ENCODE measurements at places on chromosomes 7 and 10. TPM values are rescaled to one million over a fixed set of nuclear protein-coding genes. Genes with fewer than 3 reads are reported as not detected.

GRCh38 chr10:71643904-71644303, 75.7 kb downstream of the C10orf105 start:
- H3K4me1 ChIP-seq = no peaks in the 10 kb centered on the region
- H3K4me3 ChIP-seq = no peak overlapping the region
- DNase-seq = no peak
- no peaks in the 10 kb centered on the region for H3K27me3 ChIP-seq
- no peak overlapping the region for H3K27ac ChIP-seq
- H3K36me3 ChIP-seq = no peaks in the 10 kb centered on the region

DNA sequence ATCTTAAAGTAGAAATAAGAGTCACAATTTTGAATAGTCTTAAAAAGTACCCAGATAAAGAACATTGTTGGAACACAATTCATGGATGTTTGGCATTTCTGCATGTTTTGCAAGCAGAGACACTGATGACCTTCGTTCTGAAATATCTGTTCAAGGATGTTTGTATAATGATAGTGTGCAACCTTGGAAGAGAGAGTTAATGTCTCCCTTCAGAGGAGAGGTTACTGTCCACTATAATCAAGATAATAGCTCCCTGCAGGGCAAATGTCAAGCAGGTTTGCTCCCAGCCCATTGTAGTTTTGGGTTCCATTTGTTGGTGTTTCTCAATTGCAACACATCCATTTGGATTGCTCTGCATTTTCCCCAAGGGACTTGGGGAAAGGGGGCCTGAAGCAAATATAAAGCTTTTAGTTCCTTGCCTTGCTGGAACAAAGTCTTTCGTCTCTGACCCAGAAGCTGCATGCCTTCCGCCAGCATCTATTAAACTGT, 45.2 kb downstream of the COL1A2 start:
- H3K27ac ChIP-seq = peak overlapping the region; percentile 39
- peaks cover 25% of the 10 kb centered on the region for H3K4me1 ChIP-seq
- no peak for DNase-seq
- no peaks in the 10 kb centered on the region for H3K27me3 ChIP-seq

GRCh38 chr10:16902606-16903005, 85.4 kb upstream of the RSU1 start:
- no peak for DNase-seq
- no peaks in the 10 kb centered on the region for H3K4me1 ChIP-seq
- H3K27ac ChIP-seq = no peak overlapping the region
- no peaks in the 10 kb centered on the region for H3K36me3 ChIP-seq
- no peak overlapping the region for H3K4me3 ChIP-seq

- peak; percentile 98 for DNase-seq
- no peaks in the 10 kb centered on the region for H3K27me3 ChIP-seq
- H3K4me1 ChIP-seq = no peaks in the 10 kb centered on the region
- no peak overlapping the region for H3K27ac ChIP-seq
Observed at GRCh38 chr7:151276666-151277590, 28.4 kb upstream of the SMARCD3 start.

- H3K27me3 ChIP-seq = no peaks in the 10 kb centered on the region
- H3K27ac ChIP-seq = no peak overlapping the region
- H3K36me3 ChIP-seq = no peaks in the 10 kb centered on the region
- no peak overlapping the region for H3K4me3 ChIP-seq
- DNase-seq = no peak
Observed at GRCh38 chr10:11225935-11226334, 208.3 kb downstream of the CELF2 start.

DNA sequence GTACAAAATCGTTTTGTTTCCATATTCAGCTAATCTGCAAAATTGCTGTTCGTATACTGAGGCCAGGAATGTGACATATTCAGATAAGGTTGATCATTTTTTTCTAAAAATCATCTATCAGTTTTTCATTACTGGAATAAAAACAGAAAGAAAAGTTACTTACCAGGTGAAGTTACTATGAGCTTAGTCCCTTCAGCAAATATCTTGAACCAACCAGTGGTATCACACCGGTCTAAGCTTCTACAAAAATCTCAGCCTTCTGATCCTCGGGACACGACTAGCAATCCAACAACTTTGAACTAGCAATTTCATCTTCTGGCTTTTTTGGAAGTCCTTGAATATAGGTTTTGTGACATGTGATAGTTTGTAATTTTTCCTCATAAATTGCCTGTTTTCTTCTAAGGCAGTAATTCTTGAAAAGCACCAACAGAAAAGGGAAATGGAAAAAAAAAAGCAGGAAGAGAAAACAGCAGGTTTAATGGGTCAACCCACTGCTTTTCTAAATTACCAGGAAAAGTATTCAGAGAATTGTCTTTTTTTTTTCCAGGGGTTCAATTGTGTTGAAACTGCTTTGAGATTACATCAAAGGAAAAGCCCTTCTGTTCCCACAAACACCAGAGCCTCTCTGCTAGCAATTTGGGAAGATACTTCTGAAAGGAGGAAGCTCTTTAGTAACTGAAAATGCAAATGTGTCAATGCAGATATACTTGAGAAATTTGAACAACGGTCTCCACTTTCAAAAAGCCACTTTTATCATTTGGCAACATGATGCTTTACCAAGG, 2.9 kb upstream of the TARP start:
- no peak for DNase-seq
- H3K36me3 ChIP-seq = no peaks in the 10 kb centered on the region
- H3K27me3 ChIP-seq = no peaks in the 10 kb centered on the region
- no peak overlapping the region for H3K27ac ChIP-seq

DNA sequence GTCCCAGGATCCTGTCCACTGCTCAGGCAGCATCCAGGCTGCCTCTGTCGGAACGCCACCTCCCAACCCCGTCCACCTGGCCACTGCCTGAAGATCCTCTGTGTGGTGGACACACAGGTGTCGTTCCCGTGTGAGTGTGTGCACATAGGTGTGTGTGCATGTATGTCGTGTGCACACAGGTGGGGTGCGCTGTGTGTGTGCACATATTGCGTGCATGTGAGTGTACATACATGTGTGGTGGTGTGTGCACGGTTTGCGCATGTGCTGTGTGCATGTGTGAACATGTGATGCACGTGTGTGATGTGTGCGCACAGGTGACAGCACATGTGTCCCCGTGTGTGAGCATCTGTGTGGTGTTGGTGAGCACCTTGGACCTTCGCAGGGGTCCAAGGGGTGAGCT, 7.1 kb downstream of the TMEM184A start:
- no peaks in the 10 kb centered on the region for H3K27me3 ChIP-seq
- no peak overlapping the region for H3K27ac ChIP-seq
- no peak overlapping the region for H3K4me3 ChIP-seq
- no peaks in the 10 kb centered on the region for H3K4me1 ChIP-seq
- DNase-seq = no peak

GRCh38 chr10:63464402-63465292, 1.1 kb downstream of the JMJD1C start:
- H3K36me3 ChIP-seq = no peaks in the 10 kb centered on the region
- peak overlapping the region; percentile 86 for H3K27ac ChIP-seq
- peak; percentile 19 for DNase-seq
- no peaks in the 10 kb centered on the region for H3K27me3 ChIP-seq
- peaks cover 14% of the 10 kb centered on the region for H3K4me1 ChIP-seq
- peak overlapping the region; percentile 82 for H3K4me3 ChIP-seq

DNA sequence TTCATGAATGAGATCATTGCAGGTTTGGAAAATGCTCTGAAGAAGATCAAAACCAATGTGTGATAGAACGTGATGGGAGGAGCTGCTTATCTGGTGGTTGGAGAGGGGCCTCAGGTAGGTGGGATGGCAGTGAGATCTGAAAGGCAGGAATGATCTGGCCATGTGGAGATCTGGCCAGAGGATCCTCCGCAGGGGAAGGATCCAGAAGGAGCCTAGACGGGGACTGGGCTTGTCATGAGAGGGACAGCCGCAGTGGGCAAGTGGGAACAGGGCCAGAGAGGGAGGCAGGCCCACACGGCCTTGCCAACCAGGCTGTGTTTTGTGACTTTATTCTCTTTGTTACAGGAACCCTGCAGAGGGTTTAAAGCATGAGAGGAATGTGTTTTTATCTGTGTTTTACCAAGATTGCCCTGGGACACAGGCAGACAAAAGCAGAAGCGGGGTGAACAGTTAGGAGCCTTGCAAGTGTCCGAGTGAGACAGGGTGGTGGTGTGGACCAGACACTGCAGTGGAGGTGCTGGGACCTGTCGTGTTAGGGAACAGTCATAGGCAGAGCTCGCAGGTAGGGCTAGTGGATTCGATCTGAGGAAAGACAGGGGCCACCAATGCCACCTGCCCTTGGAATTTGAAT, 66.6 kb downstream of the TLL2 start:
- no peak for DNase-seq
- H3K4me3 ChIP-seq = no peak overlapping the region
- no peak overlapping the region for H3K27ac ChIP-seq

- 0 out of 2 replicates have a peak, but pooled peaks cover 9% of the 10 kb centered on the region for H3K4me1 ChIP-seq
- no peak for DNase-seq
- no peaks in the 10 kb centered on the region for H3K27me3 ChIP-seq
- H3K27ac ChIP-seq = no peak overlapping the region
- H3K36me3 ChIP-seq = peaks cover 27% of the 10 kb centered on the region
Observed at GRCh38 chr7:133936074-133936473, 191.1 kb upstream of the LRGUK start.

GRCh38 chr10:28914701-28915100, 237.4 kb downstream of the BAMBI start:
- no peaks in the 10 kb centered on the region for H3K27me3 ChIP-seq
- H3K27ac ChIP-seq = no peak overlapping the region
- no peaks in the 10 kb centered on the region for H3K4me1 ChIP-seq
- H3K4me3 ChIP-seq = no peak overlapping the region
- H3K36me3 ChIP-seq = no peaks in the 10 kb centered on the region

GRCh38 chr10:101776161-101776817, 375 bp upstream of the FGF8 start:
- no peaks in the 10 kb centered on the region for H3K36me3 ChIP-seq
- DNase-seq = peak; percentile 82
- peak overlapping the region; percentile 25 for H3K4me3 ChIP-seq
- no peaks in the 10 kb centered on the region for H3K27me3 ChIP-seq

GRCh38 chr10:95229724-95230627, 35.9 kb downstream of the ACSM6 start:
- no peaks in the 10 kb centered on the region for H3K27me3 ChIP-seq
- peak overlapping the region; percentile 99 for H3K27ac ChIP-seq
- 0 out of 2 replicates have a peak overlapping the region, but pooled peaks have one; percentile 1 for H3K4me3 ChIP-seq

- peaks cover 42% of the 10 kb centered on the region for H3K4me1 ChIP-seq
- H3K4me3 ChIP-seq = no peak overlapping the region
- peak overlapping the region; percentile 13 for H3K27ac ChIP-seq
- peaks cover 45% of the 10 kb centered on the region for H3K36me3 ChIP-seq
Observed at GRCh38 chr7:134787064-134787463, 7.6 kb downstream of the CALD1 start.

GRCh38 chr7:18541181-18541870, 45.8 kb downstream of the HDAC9 start:
- no peak for DNase-seq
- peak overlapping the region; percentile 90 for H3K27ac ChIP-seq
- peak overlapping the region; percentile 22 for H3K4me3 ChIP-seq

- no peak overlapping the region for H3K4me3 ChIP-seq
- H3K27me3 ChIP-seq = no peaks in the 10 kb centered on the region
- no peak for DNase-seq
- no peaks in the 10 kb centered on the region for H3K36me3 ChIP-seq
Observed at GRCh38 chr7:128705891-128706333, 33.2 kb upstream of the CALU start.

DNA sequence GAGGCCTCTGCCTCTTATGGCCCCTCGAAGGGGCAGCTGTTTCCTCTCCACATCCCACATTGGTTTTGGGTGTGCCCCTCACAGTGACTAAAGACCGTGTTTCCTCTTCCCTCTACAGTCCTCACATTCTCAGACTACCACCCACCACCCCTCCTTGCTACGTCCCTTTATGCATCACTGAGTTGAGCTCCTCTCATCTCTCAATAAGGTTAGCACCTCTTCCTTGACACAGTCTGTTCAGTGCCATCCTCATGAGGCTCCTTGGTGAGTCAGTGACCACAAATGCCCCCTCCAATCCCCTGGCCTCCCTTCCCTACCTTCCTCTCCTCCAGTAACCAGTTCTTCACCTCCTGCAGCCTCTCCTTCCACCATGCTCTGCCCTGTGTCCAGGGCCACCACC, 239.1 kb upstream of the MYO3A start:
- H3K27me3 ChIP-seq = no peaks in the 10 kb centered on the region
- peaks cover 8% of the 10 kb centered on the region for H3K4me1 ChIP-seq
- H3K4me3 ChIP-seq = no peak overlapping the region

- H3K36me3 ChIP-seq = no peaks in the 10 kb centered on the region
- peak; percentile 69 for DNase-seq
- H3K27me3 ChIP-seq = no peaks in the 10 kb centered on the region
- no peaks in the 10 kb centered on the region for H3K4me1 ChIP-seq
- H3K27ac ChIP-seq = no peak overlapping the region
Observed at GRCh38 chr10:113454341-113455061, 98.4 kb upstream of the HABP2 start.

DNA sequence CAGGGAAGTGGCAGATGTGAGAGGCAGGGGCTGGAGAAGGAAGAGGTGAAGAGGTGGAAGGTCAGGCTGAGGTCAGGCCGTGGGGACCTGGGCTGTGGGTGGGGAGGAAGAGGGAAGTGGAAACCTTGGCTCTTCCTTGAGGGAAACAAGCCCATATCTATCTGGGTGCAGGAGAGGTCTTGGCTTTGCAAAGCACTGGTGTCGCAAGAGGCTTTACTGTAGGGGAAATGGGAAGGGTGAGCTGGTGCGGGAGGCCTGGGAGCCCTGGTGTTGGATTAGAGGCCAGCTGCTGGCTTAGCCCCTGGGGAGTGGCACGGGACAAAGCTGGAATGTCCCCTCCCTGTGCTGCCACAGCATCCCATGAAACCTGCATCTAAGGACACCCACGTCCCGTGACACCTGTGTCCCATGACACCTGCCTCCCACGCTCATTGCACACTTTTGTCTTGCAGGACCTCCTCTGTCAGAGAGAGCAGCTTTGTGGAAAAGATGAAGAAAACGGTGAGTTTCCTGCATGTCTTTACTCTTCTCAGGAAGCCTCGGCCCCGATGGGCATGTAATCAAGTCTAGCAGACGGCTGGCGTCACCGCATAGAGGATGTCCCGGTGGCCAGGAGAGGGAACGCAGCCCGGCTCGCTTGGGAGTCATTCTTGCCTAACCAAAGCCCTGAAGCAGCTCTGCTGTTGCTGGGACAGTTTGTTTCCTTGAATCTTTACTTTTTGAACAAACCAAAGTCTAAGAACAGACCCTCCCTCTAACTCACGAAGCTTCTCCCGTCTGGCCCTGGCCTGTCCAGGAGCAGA, 22.2 kb downstream of the TMEM120A start:
- H3K4me1 ChIP-seq = no peaks in the 10 kb centered on the region
- DNase-seq = peak; percentile 61
- H3K4me3 ChIP-seq = no peak overlapping the region
- peaks cover 8% of the 10 kb centered on the region for H3K36me3 ChIP-seq

GRCh38 chr10:52558090-52558489, 214.5 kb downstream of the MBL2 start:
- no peak for DNase-seq
- H3K4me3 ChIP-seq = no peak overlapping the region
- no peaks in the 10 kb centered on the region for H3K36me3 ChIP-seq
- no peaks in the 10 kb centered on the region for H3K4me1 ChIP-seq
- no peaks in the 10 kb centered on the region for H3K27me3 ChIP-seq

GPR158 gene
- polyA plus RNA-seq = not detected

ZNF804B gene
- polyA plus RNA-seq = not detected

SPDYE6 gene
- polyA plus RNA-seq = not detected

GJC3 gene
- polyA plus RNA-seq = not detected

TUBAL3 gene
- not detected for polyA plus RNA-seq

GRID1 gene
- polyA plus RNA-seq = 0.13 TPM

SLC39A12 gene
- polyA plus RNA-seq = not detected

ELN gene
- polyA plus RNA-seq = 8.9 TPM

C7orf33 gene
- not detected for polyA plus RNA-seq

OPALIN gene
- not detected for polyA plus RNA-seq

RHOBTB1 gene
- 13.8 TPM for polyA plus RNA-seq

GPR26 gene
- polyA plus RNA-seq = not detected

FAM171A1 gene
- polyA plus RNA-seq = 17.2 TPM

STAM gene
- 23.9 TPM for polyA plus RNA-seq

CYP2E1 gene
- polyA plus RNA-seq = 1.3 TPM

ATOH7 gene
- polyA plus RNA-seq = 0.12 TPM
